ENCODE measurements at places on chromosomes 4 and X. TPM values are rescaled to one million over a fixed set of nuclear protein-coding genes. Genes with fewer than 3 reads are reported as not detected.

DNA sequence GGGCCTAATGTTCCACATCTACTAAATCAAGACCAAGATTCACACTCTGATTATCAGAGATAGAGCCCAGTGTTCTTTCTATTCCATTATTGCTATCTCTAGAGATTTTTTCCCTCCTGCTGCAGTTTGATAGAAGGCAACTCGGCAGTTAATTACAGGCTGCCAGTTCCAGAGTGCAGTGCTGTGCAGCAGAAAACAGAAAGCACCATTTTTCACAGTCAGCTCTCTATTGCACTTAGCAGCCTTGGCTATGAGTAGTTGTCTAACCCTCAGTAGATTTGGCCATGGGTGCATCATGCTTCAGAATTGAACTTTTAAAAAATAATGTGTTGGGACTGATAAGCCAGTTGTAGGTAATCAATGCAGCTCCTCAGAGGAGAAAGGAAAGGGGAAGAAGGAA lies 295.3 kb downstream of the MID1IP1 start:
- DNase-seq = no peak

The CCDC120 gene
- polyA plus RNA-seq = not detected

The PPEF1 gene
- not detected for polyA plus RNA-seq

DNA sequence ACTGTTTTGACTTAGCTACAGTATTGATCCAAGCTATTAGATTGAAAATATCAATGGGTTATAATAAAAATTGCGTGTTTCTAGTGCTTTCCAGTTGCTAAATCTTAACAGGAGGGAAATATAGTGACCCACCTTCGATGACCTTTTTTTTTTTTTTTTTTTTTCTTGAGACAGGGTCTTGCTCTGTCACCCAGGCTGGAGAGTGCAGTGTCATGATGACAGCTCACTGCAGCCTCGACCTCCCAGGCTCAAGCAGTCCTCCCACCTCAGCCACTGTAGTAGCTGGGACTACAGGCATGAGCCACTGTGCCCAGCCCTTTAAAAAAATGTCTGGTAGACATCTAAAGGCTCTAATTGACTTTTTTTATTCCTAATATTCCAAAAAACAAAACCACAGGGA lies 3.8 kb upstream of the ASB5 start:
- DNase-seq = no peak

DNA sequence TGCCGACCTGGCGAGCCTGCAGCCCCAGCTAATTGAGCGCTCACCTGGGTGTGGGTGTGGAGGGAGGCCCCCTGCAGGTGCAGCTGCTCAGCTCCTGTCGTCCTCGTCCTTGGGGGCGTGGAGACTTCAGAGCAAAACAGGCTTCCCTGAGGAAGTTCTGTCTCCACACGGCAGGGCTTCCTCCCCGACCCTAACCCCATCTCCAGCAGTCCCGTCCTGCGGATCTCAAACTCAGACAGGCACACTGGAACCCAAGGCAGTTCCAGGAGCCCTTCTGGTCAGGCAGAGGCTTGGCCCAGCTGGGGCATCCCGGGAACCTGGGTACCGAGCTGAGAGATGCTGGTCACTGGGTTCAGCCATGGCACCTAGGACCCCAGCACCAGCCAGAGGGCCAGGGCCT lies 24.4 kb downstream of the TACC3 start:
- DNase-seq = no peak

The NR0B1 gene
- polyA plus RNA-seq = not detected

DNA sequence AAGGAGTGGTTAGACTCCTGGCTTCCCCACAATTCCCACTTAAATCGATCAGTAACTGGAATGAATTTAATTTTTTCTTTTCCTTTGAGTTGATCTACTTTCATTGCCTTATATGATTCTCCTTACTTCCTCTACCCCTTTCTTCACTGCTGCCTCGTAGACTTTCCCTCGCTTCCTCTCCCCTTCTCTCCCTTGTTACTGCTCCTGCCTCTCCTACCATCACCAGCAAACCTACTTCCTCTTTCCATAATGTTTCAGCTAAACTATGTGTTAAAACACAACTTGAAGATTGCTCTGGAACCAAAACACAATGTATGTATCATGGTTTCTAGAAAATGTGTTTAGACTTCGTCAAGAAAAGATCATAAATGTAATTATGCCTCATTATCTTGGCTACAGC lies 132.0 kb upstream of the TET2 start:
- no peak for DNase-seq

GRCh38 chr4:120207021-120207420 lies 140.4 kb upstream of the MAD2L1 start:
- DNase-seq = no peak

- DNase-seq = no peak
Observed at GRCh38 chrX:6228720-6229119, at the start of gene NLGN4X. Gene NLGN4X (minus strand): TSS chrX:6228867. CDS start chrX:6151466, 77,401 bp downstream.

- DNase-seq = no peak
Observed at GRCh38 chr4:180434131-180434895, 1808.9 kb upstream of the TENM3 start.

GRCh38 chr4:83454686-83455085 lies 937 bp downstream of the HELQ start:
- no peak for DNase-seq

The XAGE1A gene
- not detected for polyA plus RNA-seq

GRCh38 chrX:45614853-45615252 lies 414.2 kb upstream of the DIPK2B start:
- no peak for DNase-seq

Data from naive B cell (primary cell).